Neural progenitor cell (in vitro differentiated cells): ENCODE measurements at places on chromosomes 12 and 14. TPM values are rescaled to one million over a fixed set of nuclear protein-coding genes. Genes with fewer than 3 reads are reported as not detected.

The RDH16 gene
- total RNA-seq: 1.2 and 2.3 TPM in 2 replicates

The TAS2R20 gene
- total RNA-seq: 6.4 and 7.4 TPM in 2 replicates

The ARHGEF25 gene
- total RNA-seq: 17.3 and 27.3 TPM in 2 replicates

The KLRD1 gene
- total RNA-seq: 0.06 TPM in 2 replicates

The AMDHD1 gene
- total RNA-seq: 1.1 and 2.2 TPM in 2 replicates

The DEPDC4 gene
- 4.2 and 8.3 TPM in 2 replicates for total RNA-seq

The GLIPR1L1 gene
- not detected in 2 replicates for total RNA-seq

The BMP4 gene
- total RNA-seq: 11.0 and 18.4 TPM in 2 replicates

The RHOJ gene
- total RNA-seq: not detected in 2 replicates

The CCDC196 gene
- total RNA-seq: not detected in 2 replicates

The NID2 gene
- 22.0 and 24.7 TPM in 2 replicates for total RNA-seq

The SHMT2 gene
- 90.2 and 166 TPM in 2 replicates for total RNA-seq

The GARIN6 gene
- not detected in 2 replicates for total RNA-seq

The LRP1-AS gene
- total RNA-seq: not detected in 2 replicates

The KLRC1 gene
- total RNA-seq: not detected in 2 replicates

The AMN gene
- 0.28 TPM in 1 of 2 replicates, not detected in the other for total RNA-seq

The VDR gene
- 0.09 TPM in 1 of 2 replicates, not detected in the other for total RNA-seq

The CTDSP2 gene
- 43.6 and 73.2 TPM in 2 replicates for total RNA-seq

The SVOP gene
- 0.12 TPM in 1 of 2 replicates, not detected in the other for total RNA-seq

The PZP gene
- not detected in 2 replicates for total RNA-seq

The SSTR1 gene
- total RNA-seq: not detected in 2 replicates

The DNAH10 gene
- 0.26 and 0.31 TPM in 2 replicates for total RNA-seq

The REP15 gene
- 0.34 and 0.45 TPM in 2 replicates for total RNA-seq

The TMEM30B gene
- total RNA-seq: 0.07 and 0.09 TPM in 2 replicates

The KRT6C gene
- not detected in 2 replicates for total RNA-seq

The TROAP gene
- 40.0 and 66.4 TPM in 2 replicates for total RNA-seq

The SIX4 gene
- total RNA-seq: 28.8 and 32.9 TPM in 2 replicates

The CTSG gene
- total RNA-seq: not detected in 2 replicates

The TCL1B gene
- 0.12 TPM in 1 of 2 replicates, not detected in the other for total RNA-seq

The PGF gene
- 1.0 and 2.1 TPM in 2 replicates for total RNA-seq

The TCP11L2 gene
- 7.8 and 8.8 TPM in 2 replicates for total RNA-seq

The LHX5 gene
- total RNA-seq: 48.4 and 98.7 TPM in 2 replicates

The KLRC4 gene
- not detected in 2 replicates for total RNA-seq

The GLS2 gene
- 2.3 and 2.9 TPM in 2 replicates for total RNA-seq

The CHST11 gene
- 7.7 and 10.2 TPM in 2 replicates for total RNA-seq

The ADCY4 gene
- total RNA-seq: not detected in 2 replicates

The ASB2 gene
- 0.62 TPM in 1 of 2 replicates, not detected in the other for total RNA-seq

The PPM1A gene
- 35.2 and 55.0 TPM in 2 replicates for total RNA-seq

The NAA30 gene
- 29.2 and 53.8 TPM in 2 replicates for total RNA-seq

The KRT80 gene
- total RNA-seq: 0.12 TPM in 1 of 2 replicates, not detected in the other

The SCNN1A gene
- total RNA-seq: 1.2 and 5.0 TPM in 2 replicates

The BIN2 gene
- 0.52 TPM in 1 of 2 replicates, not detected in the other for total RNA-seq
